Muscle of back (tissue), 13 donors: ENCODE measurements at places on chromosomes 12 and 14.

DNA sequence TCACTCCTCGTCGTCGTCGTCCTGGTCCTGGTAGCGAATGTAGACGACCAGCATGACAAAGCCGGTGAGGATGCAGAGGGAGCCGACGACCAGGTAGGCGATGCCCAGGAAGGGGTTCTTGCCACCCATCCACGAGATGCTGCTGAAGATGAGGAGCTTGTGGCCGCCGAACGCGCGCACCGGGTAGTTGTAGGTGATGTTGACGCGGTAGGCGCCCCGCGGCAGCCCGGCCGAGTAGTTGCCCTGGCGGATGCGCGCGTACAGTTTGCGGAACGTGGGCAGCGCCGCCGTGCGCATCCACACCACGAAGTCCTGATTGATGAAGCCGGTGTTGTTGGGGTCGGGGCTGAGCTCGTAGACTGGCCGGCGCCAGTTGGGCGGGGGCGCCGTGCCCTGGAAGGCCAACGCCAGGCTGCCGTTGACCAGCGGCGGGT lies 1.0 kb downstream of the TMEM30B start:
- DNase-seq, result no peak

DNA sequence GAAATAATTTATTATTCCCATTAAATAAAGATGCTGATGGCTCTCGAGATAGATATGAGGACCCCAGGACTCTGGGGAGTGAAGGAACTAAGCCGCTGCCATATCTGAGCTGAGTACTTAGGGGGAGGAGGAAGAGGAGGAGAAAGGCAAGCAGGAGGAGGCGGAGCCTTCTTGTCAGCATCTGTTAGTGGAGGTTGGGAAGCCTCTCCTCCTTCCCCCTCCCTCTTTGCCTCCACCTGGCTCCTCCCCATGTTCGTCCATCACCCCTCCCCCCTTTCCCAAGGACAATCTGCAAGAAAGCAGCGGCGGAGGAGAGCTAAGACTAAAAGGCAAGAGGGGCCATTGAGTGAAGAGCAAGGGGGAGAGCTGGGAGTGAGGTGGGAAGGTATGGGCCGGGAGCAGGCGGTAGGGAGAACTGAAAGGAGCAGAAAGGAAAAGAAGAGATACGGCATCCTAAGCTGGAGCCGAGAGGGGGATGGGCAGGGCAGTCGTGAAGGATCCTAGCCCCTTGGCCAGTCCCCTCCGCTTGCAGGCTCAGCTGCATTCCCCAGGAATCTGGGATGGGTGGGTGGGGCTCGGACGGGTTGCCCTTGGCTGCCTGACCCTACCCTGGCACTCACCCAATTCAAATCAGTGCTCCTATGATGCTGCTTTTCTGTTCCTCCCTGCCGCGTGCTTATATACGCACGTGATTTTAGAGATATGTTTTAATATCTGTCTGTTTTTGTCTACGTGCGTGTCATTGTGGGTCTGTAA lies at the start of gene PFKM:
Gene PFKM, plus strand, starts transcription at position 287 of the 756 bp plus-strand sequence. CDS start 3,411 bp downstream, outside the sequence.
- DNase-seq, result peak; percentile 90

- no peak for DNase-seq
Observed at GRCh38 chr12:67890726-67891258, 98.5 kb upstream of the IFNG-AS1 start.

GRCh38 chr14:94710731-94711130 lies 59.2 kb downstream of the GSC start:
- no peak for DNase-seq

GRCh38 chr12:82593901-82594396 lies 92.8 kb upstream of the TMTC2 start:
- no peak for DNase-seq

- DNase-seq, result no peak
Observed at GRCh38 chr12:80353254-80353653, 90.8 kb upstream of the PTPRQ start.

GRCh38 chr14:92519246-92520101 lies 5.9 kb downstream of the RIN3 start:
- no peak for DNase-seq

GRCh38 chr14:33484264-33484663 lies 466.6 kb downstream of the EGLN3 start:
- no peak for DNase-seq
